Hematopoietic multipotent progenitor cell treated with erythropoietin and hydrocortisone succinate and interleukin-3 and kit ligand, for 15 days (in vitro differentiated cells): ENCODE measurements at places on chromosomes 2 and 18.

- DNase-seq, result no peak
Observed at GRCh38 chr2:234863043-234863934, 88.5 kb upstream of the SH3BP4 start.

DNA sequence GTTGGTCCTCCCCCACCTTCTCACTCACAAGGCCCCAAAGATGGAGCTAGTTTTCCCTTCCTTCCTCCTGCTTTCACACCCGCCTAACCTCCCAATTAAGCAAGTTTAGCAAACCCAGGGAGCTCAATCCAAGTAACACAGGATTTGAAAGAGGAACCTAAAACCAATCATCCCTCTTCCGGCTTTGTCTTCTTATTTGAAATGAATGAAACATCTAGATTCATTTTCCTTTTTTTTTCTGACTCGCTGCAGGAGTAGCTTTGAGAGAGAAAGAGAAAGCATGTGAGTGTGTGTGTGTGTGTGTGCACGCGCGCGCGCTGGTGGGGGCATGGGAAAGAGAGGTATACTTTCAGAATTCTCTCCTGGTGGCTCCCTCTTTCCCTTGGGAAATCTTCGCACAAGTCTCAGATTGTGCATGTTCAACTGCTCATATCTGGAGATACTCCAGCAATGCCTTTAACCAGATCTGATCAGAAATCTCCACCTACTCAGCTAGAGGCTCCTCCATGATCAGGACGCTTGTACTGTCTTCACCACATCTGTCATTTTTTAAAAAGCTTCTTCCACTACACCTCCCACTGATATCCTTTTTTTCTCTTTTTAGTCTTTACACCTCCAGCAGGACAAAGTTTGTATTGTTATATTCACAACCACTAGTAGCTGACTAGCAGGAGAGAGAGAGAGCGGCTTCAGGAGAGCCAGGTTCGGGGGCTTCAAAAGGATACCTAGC is 1.7 kb downstream of the SLC8A1 start:
- DNase-seq, result no peak

DNA sequence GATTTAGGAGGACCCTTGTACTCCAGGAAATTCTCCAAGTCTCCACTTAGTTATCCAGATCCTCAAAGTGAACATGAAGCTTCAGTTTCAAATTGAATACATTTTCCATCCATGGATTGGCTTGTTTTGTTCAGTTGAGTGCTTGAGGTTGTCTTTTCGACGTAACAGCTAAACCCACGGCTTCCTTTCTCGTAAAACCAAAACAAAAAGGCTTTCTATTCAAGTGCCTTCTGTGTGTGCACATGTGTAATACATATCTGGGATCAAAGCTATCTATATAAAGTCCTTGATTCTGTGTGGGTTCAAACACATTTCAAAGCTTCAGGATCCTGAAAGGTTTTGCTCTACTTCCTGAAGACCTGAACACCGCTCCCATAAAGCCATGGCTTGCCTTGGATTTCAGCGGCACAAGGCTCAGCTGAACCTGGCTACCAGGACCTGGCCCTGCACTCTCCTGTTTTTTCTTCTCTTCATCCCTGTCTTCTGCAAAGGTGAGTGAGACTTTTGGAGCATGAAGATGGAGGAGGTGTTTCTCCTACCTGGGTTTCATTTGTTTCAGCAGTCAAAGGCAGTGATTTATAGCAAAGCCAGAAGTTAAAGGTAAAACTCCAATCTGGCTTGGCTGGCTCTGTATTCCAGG is at the start of gene CTLA4:
CTLA4 (plus strand) TSS at position 211 of the 640 bp plus-strand sequence; CDS start at position 383, 172 bp downstream.
- no peak for DNase-seq

DNA sequence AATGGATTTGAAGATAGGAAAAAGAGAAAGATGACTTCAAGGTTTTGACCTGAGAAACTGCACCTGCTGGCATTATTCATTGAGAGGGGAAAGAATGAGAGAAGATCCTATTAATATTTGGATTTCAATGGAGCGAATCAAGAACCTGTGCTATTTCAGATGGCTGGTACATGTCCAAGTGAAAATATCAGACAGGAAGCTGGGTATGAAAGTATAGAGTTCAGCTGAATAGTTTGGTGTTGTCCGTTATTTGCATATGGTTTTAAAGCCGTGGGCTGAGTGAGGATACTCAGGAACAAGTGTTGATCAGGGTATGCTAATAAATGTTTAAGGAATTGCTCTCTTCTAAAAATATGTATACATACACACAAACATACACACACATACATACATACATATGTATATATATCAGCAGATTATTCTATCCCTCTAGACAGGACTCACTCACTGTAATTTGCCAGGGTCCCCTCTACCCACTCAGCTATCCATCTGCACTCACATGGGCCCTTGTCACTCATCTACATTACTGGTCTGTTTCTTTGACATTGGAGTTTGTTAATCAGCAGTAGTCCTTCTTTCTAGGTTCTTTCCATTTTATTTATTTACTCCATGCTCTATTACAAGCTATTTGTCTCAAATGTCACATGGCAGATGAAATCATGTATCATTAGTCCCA is 33.9 kb upstream of the IKZF2 start:
- DNase-seq, result no peak

GRCh38 chr2:42053791-42054701 is 6.2 kb downstream of the PKDCC start:
- no peak for DNase-seq

DNA sequence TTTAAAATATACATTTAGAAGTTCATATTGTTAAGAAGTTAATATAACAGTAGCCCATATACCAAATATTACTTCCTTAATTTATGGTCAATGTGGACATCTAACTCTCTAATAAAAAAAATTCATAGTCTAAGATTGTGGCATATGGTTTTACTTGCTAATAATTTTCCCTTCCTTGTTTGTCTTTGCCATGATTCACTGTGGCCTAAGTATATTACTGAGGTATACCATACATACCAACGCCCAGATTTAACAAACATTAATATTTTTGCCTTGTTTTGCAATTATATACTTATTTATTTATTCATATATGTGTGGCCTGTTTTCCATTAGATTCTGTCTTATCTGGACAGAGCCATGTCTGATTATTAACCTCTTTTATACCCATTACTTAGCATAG is 54.6 kb upstream of the CCDC150 start:
- DNase-seq, result no peak

- DNase-seq, result no peak
Observed at GRCh38 chr18:74473976-74474640, 17.0 kb upstream of the DIPK1C start.

GRCh38 chr2:56522605-56523089 is 338.9 kb downstream of the CCDC85A start:
- no peak for DNase-seq

GRCh38 chr2:231376857-231377256 is 18.7 kb upstream of the B3GNT7 start:
- DNase-seq, result no peak

DNA sequence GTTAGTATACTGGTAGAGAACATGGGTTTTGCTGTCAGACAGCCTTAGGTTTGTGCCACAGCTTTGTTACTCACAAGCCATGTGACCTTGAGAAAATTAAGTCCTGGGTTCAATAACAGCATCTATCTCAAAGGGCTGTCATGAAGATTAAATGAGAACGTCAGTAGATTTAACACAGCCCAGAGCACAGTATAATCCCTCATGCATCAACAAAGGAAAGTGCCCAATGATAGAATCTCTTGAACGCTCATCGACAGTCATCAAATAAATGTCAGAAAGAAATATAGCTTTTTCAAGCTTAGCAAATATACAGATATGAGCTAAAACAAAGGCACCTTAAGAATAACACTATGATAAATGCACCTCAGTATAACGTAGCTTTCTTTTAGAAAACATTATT is 22.3 kb downstream of the CUL3 start:
- DNase-seq, result no peak
